ENCODE measurements at places on chromosomes 7 and 10.
A peak's percentile ranks its signal among the peaks of the same experiment; 100 is the strongest.

- DNase-seq: no peak
Observed at GRCh38 chr7:139828446-139828845, 618 bp upstream of the TBXAS1 start.

- DNase-seq: no peak
Observed at GRCh38 chr7:24741679-24742505, 15.4 kb downstream of the GSDME start.

DNA sequence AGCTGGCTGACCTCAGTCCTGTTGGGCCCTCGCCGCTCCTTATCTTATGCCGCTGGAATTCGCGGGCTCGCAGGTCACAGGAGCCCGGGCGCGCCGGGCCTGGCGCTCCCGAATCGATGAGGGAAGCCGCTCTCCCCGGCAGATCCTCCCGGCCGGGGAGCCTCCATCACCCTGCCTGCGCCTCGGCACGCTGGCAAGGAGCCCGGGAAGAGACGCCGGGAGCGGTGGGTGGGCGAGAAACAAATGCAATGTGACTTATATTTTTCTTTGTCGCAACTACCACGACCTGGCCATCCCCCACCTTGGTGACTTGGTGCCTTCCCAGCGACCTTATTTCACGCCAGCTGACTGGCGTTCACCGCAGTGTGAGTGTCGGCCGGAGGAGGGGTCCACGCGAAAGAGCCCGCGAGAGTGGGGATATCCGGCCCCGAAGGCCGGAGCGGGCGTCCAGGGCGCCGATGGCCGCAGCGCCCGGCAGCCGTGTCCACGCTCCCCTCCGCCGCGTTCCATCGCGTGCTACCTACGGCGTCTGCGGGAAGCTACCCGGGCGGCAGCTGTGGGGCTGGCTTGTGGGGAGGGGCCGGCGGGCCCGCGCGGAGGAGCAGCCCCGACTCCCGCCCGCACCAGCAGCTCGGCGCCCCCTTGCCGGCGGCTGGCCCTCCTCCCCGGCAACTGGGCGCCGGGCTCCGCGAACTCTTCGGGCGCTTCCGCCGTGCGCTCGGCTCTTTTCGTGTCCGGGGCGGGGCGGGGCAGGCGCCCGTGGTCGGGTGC, 494 bp upstream of the BMPR1A start:
- peak; percentile 91 for DNase-seq

- DNase-seq: no peak
Observed at GRCh38 chr7:127824682-127825081, 172.7 kb downstream of the SND1 start.

DNA sequence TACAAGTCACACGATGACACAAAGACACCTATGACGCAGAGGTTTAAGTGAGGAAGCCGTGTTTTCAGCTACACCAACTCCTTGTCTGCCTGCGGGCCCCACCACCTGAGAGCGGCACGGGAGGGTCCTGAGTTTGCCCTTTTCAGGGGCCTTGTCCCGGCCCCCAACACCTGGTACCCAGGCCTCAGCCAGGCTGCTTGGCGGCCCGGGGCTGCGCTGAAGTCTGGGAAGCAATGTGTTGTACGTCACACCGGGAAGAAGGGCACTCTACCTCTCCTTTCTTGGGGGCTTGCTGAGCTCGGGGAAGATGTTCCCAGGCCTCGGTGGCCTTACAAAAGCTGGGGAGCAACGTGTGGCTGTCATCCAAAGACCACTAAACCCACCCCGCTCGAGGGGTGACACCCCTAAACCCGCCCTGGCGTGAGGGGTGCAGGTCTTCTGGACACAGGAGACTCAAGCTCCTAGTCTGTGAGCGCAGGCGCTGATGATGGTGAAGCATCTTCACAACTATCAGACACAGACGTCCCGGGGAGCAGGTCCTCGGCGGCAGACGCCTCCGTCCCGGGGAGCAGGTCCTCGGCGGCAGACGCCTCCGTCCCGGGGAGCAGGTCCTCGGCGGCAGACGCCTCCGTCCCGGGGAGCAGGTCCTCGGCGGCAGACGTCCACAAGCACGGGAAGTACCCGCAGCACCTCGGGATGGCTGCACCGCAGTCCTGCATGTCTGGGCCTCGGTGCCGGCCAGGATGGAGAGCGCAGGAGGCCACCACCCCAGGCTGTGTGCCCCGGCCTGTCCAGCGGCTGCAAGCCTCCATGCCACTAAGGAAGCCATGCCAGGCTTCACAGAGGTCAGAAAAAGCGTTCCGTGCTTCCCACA, 15.4 kb downstream of the CFAP46 start:
- DNase-seq: no peak

GRCh38 chr7:150897502-150898474, 45.5 kb downstream of the AOC1 start:
- no peak for DNase-seq

- DNase-seq: no peak
Observed at GRCh38 chr7:157877298-157878090, 540.7 kb downstream of the DNAJB6 start.

DNA sequence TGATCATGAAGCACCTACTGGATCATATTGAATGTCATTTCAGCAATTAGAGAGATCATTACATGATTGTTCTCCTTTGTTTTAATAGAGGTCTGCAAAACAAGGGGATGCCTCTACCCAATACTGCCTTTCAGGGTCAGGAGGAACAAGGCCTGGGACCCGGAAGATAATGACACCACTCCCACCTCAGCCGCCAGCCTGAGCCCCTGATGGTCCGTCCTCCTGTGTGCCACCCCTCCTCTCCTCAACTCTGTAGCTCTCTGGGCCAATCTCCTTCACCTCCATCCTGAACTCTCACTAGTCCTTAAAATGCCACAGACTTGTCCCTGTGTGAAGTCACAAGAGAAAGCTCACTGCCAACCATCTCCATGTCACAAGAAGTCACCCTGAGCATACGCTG, 38.0 kb downstream of the KCNMA1 start:
- DNase-seq: no peak

- DNase-seq: no peak
Observed at GRCh38 chr7:11206177-11206899, 232.7 kb downstream of the PHF14 start.

DNA sequence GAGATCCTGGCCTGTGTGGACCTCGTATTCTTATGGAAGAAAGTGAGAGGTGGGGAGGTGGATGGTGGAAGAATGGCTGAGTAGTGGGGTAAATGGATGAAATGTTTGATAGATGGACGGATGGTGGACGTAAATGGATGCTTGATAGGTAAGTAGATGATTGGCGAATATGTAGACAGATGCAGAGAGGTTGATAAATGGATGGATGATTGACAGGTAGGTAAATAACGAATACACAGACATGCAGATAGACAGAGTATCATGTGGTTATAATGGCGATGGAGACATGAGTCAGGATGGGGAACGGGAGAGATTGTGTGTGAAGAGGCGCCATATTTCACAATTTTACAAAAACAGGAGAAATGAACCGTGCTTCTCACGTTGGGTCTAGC, 219.5 kb downstream of the DIP2C start:
- no peak for DNase-seq

GRCh38 chr10:22252224-22252800, 34.5 kb upstream of the EBLN1 start:
- DNase-seq: peak; percentile 19

DNA sequence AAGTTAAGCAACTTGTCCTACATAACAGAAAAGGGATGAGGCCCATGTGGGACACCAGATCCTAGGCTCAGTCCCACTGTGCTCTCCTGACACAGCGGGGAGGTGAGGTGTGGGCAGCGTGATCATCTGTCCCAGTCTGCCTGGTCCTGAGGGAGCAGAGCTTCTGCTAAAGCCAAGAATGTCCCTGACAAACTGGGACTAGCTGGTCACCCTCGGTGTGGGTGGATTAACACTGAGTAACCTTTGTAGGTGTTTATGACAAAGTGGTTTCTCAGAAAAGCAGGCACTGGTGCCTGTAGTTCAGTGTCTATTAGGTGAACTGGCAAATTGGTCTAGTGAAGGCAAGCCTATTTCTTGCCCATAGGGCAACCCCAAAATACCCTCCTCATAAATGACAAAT, 127.8 kb upstream of the HABP2 start:
- no peak for DNase-seq

DNA sequence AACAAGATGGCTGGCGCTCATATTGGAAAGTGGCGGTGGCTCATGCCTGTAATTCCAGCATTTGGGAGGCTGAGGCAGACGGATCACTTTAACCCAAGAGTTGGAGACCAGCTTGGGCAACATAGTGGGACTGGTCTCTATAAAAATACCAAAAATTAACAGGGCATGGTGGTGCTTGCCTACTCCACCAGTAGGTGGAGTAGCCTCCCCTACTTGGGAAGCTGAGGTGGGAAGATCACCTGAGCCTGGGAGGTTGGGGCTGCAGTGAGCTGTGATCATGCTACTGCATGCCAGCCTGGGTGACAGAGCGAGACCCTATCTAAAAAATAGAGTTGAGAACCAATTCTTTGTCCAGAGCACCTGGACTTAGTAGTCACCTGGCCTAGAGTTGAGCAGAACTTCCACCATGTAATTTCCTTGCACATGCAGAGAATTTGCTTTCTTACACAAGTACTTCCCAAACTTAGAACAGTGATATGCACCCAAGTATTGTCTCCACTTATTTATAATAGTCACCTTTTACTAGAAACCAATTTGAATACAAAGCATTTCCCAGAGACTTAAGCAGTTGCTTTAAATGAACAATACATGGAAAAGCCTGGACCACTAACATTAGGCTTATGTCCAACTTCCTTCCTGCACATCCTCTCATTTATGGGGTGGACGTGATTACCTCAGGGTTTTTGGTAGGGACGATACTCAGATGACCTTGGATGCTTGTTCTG, 15.9 kb downstream of the LAMB4 start:
- peak; percentile 34 for DNase-seq

DNA sequence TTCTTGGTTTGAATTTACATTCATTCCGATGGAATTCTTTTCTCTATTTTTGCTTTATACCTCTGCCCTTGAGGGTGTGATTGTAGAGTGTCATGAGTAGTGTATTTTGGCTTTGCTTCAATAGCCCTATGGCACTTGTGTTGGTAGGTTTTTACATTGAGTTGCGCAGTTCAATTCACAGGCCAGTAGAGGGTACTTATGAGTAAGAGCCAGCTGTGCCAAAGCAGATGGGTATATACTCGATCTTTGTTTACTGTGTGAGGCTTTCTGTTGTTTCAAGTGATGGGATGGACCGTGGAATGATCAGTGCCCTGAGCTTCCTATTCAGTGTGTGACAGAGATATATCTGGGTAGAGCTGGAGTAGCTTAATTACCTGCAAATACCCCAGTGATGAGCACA, 4.3 kb upstream of the AKR1C3 start:
- peak; percentile 84 for DNase-seq

DNA sequence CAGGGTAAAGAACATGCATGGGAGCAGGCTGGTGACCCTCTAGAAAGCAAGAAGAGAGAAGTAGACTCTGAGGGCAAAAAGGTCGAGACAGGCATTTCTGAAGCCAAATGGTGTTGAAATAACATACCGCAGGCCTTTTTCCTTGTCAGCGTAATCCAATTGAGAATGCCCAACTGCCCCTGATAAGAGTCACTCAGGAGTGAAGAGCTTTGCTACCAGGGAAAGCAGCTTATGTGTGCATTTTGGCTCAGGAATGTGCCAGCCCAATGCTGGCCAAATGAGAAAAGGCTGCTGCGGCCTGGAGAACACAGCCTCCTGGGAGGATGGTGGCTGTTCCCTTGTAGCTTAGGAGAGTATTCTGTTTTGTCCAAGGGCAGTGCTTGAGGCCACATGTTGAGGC, 61.4 kb upstream of the NFKB2 start:
- no peak for DNase-seq

GRCh38 chr7:147711447-147711846, 879.1 kb upstream of the C7orf33 start:
- DNase-seq: no peak

GRCh38 chr10:78010278-78010677, 19.0 kb downstream of the POLR3A start:
- DNase-seq: no peak

DNA sequence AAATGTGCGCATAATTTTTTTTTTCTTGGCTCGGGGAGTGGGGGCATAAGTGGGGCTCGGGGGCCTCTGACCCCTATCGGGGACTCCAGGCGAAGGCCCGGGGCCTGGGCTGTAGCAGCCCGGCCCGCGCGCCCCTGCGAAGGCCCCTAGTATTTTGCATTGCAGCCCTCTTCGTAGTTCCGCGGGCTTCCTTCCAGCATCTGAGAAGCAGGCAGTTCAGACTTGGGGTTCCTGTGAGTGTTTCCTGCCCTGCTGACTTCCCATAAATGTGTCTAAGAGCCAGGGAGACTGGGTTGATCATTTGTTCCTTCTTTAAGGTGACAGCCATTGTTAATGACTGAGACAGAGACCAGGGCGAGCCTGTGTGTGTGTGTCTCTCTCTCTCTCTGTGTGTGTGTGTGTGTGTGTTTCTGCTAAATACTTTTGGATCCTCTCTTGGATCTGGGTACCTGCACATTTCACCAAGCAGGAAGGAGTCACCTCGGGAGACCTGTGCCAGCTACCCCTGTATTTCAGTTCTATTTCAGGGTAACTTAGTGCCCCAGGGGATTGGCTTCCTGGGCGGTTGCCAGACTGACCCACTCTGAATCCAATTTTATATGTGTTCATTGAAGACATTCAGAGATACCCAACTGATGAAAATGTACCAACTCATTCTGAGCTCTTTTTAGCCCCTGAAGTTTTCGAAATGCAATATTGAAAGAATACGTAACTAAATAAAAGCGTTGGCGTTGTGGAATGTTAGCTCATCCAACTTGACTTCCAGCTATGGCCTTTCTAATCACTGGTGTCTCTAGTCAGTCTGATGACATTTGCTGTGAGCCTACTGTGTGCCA, 805 bp downstream of the MSRB2 start:
- no peak for DNase-seq

DNA sequence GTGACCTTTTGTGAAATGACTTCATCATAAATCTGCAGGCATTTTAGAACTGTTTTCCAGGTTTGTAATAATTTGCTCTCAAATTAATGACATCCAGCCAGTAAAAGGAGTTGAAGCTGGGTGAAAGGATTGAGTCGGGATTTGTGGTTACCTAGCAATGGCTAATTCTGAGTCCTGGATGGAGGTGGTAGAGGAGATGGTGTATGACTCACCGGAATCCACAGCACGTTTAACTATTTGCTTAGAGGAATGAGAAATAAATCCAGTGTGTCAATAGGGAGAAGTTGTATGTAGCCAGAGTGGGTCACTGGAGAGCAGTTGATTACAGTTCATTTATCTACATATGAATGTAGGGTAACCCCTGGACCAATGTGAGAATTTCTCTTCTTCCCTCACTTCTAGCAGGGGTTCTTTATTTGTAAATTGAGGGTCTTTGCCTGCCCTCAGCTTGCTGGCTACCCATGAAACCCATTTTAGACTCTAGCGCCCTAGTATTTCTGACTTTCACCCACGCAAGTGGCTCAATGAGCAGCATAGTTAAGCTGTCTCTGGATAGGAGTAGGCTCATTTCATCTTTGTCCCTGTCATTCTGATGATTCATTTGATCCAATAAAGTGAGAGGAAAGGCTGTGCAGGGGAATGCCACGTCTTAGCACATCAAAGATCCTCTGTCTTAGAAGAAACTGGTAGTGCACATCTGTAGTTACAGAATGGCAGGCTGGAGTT, 547.8 kb downstream of the SORCS3 start:
- DNase-seq: no peak

GRCh38 chr7:82152858-82153257, 290.7 kb downstream of the CACNA2D1 start:
- DNase-seq: no peak

GRCh38 chr7:8165150-8165549, 96.8 kb downstream of the ICA1 start:
- no peak for DNase-seq

GRCh38 chr7:119196183-119196582, 971.7 kb downstream of the ANKRD7 start:
- DNase-seq: no peak

GRCh38 chr10:132157101-132157500, 29.6 kb upstream of the DPYSL4 start:
- DNase-seq: no peak
